A172 (cell line): ENCODE measurements at places on chromosomes 5 and 9. TPM values are rescaled to one million over a fixed set of nuclear protein-coding genes. Genes with fewer than 3 reads are reported as not detected.

DNA sequence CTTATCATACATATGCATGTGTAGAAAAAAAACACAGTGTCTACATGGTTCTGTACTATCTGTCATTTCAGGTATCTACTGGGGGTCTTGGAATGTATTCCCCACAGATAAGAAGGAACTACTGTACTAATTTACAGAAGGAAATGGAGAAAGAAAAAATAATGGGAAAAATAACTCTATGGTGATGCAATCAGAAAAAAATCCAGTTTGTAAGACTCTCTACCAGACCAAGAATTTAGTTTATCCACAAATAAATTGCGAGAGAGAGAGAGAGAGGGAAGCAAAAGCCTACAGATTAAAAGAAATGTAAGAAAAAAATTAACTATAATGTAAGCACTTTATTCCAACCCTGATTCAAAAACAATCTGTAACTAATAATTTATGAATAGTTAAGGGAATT lies 708.6 kb upstream of the ZNF608 start:
- no peak for DNase-seq

- no peak for DNase-seq
These were observed 267.7 kb downstream of the FANCC start for GRCh38 chr9:95049761-95050160.

- DNase-seq: no peak
These were observed 182.5 kb upstream of the CDH12 start for GRCh38 chr5:23035555-23036090.

TRIM32 gene
- 30.5 and 31.7 TPM in 2 replicates for total RNA-seq

DNA sequence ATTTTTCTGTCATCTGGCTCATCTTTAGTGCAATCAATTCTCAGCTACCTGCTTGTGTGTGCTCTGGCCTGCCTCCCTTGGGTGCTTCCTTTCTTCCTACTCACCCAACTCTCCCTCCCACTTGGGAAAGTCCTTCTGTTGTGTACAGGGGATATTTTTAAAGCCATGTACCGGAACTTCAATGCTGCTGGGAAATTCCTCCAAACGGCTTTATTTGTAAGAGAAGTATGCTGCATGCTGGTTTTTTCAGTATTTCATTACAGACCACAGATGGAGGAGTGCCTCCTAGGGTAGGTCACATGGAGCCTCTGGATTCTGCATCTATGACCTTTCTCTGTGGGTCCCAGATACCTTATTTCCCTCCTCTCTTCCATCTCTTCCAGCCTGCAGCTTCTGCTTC lies 5.4 kb upstream of the HMHB1 start:
- DNase-seq: no peak

DNA sequence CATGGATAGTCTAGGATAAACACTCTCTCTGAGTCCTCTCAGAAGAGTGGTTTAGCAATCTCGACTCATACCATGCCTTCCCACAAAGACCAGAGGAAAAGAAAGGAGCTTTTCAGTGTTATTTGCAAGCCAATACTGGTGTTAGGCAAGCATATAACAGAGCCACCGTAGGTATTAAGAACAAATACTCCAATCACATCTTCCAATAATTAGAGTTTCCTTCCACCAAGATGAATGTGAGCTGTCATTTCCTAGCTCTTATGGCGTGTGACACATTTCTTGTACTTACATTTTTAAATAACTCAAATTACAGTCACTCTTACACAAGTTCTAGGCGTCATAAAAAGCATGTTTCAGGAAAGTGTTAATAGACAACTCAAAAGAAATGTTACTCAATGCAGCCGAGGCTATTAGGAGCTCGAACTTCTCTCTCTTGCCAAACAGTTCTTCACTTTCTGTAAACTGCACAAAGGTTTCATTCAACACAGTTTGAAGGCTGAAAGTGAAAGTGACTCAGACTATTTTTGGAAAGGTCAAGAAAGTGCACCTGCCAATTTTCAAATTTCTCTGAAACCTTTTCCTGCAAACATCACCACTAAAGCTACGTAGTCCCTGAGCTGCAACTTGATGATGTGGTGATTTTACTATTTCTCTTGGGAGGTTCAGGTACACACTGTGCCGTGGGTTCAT lies 153.8 kb downstream of the AUH start:
- peak; percentile 42 for DNase-seq
